ENCODE measurements at places on chromosomes 7 and 10. TPM values are rescaled to one million over a fixed set of nuclear protein-coding genes. Genes with fewer than 3 reads are reported as not detected.

DNA sequence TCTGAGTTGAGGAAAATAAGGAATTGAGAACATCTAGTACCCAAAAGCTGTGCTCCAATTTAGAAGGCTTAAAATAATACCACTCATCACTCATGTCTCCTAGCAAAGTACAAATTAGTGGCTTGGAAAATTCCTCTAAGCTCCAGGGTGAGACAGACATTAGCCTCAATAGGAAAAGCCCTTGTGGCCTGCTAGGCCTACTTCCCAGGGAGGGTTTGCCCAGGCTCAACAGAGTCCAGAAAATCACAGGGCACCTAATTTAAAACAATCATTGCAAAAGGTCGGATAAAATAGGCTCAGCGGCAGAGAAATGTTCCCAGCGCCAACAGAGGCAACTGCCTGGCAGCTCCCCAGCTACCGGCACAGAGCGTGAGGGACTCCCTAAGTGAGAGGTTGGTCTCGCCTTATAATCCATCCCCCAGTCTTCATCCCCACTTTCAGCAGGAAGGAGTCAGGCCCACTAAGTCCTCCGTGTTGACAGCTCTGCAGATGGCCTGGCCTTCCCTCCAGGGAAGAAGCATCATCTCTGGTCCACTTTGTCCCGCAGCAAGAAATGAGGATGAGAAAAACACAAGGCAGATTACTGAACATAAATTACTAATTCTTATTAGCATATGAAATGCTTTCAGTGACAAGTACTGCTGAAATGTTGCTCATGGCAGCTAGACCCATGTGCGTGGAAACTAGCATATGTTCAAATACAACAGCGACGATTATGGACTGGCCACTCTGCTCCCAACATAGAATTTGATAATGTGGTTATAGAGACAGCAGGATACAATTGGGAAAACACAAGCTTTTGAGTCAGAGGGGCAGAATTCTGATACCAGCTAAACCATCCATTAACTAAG lies 1177.7 kb upstream of the AUTS2 start:
- no peak overlapping the region for H3K4me3 ChIP-seq
- H3K27ac ChIP-seq, result no peak overlapping the region
- no peaks in the 10 kb centered on the region for H3K36me3 ChIP-seq
- no peaks in the 10 kb centered on the region for H3K4me1 ChIP-seq
- no peak for DNase-seq

GRCh38 chr7:47244692-47245091 lies 337.2 kb downstream of the TNS3 start:
- no peak for DNase-seq
- no peak overlapping the region for H3K4me3 ChIP-seq
- no peaks in the 10 kb centered on the region for H3K36me3 ChIP-seq

DNA sequence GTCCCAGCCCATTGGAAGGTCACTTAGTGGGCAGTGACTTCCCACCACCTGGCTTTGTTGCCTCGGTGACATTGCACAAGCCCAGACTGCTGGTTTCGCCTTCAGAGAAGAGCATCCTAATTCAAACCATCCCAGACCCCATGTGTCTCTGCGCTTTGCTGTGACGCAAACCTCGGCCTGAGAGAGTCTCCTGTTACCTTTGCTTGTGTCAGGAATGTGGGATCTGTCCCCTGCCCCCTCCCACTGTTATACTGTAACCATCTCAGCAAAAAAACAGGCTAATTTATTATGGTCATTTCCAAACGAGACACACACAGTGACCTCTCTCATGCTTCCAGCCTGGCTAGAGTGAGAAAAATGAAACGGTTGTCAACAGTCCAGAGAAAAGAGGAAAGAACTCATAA lies 25.0 kb upstream of the AQP1 start:
- H3K27ac ChIP-seq, result peak overlapping the region; percentile 92
- H3K36me3 ChIP-seq, result no peaks in the 10 kb centered on the region
- no peaks in the 10 kb centered on the region for H3K27me3 ChIP-seq
- peaks cover 7% of the 10 kb centered on the region for H3K4me1 ChIP-seq

DNA sequence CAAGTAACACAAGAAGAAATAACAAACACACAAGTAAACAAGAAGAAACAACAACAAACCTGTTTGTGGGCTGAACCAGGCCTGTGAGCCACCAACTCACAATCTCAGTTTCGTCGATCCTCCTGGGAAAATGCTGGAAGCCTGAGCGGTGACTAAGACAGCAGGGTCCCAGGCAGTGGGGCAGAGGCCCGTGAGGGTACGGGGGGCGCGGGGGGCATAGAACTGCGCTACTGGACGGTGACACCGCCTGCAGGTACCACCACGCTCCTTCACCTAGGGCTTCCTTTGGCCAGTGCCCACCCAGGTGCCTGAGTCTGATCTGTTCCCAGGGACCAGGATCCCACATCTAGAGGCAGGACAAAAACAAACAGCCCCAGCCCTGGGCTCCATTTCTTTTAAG lies 3.4 kb upstream of the CALN1 start:
- H3K27ac ChIP-seq, result no peak overlapping the region
- no peaks in the 10 kb centered on the region for H3K4me1 ChIP-seq
- H3K36me3 ChIP-seq, result no peaks in the 10 kb centered on the region
- no peaks in the 10 kb centered on the region for H3K27me3 ChIP-seq
- no peak overlapping the region for H3K4me3 ChIP-seq

DNA sequence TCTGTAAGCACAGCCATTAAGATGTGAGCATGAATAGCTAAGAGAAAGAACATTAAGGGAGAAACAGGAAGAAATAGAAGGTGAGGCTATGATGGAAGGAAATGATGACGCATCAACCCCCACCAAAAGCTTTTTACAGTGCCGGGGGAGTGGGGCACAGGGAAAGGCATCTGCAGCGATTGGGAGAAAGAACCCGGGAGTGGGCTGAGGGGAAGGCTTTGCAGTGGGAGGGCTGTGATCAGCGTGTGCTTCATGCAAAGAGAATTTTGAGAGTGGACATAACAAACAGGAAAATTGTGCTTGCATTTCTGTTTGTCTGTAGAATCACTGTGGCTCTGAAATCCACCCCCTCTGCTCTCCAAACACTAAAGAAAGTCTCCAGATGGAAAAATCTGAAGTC lies 250.8 kb downstream of the KCNMA1 start:
- no peak overlapping the region for H3K4me3 ChIP-seq
- H3K4me1 ChIP-seq, result peaks cover 37% of the 10 kb centered on the region
- DNase-seq, result no peak
- no peaks in the 10 kb centered on the region for H3K36me3 ChIP-seq
- H3K27me3 ChIP-seq, result no peaks in the 10 kb centered on the region

- H3K36me3 ChIP-seq, result no peaks in the 10 kb centered on the region
- H3K4me3 ChIP-seq, result no peak overlapping the region
- peak; percentile 21 for DNase-seq
Measured at GRCh38 chr10:113616244-113617074, 47.4 kb downstream of the NRAP start.

DNA sequence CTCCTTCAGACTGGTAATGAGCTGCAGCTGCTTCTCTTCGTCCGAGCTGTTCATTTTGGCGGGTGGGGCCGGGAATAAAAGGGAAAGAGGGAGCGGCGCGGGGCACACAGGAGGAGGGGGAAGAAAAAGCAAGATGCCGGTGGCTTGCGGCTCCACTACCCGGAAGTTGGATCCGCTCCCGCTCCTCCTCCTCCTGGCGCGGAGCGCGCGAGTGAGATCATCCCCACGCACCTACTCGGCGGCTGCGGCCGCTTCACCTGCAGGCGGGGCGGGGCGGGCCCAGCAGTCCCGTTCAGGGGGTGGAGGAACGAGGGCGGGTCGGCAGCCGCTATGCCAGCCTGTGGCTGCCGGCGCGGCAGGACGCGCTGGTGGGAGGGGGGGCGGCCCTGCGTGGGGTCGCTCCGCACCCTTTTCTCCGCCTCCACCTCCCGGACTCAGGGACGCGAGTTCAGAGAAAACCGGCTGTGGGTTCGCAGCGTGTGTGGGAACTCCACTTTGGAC lies at the start of gene SHTN1:
Gene SHTN1, minus strand, starts transcription at position 162 of the 501 bp plus-strand sequence. Its CDS starts 108 bp downstream, at position 54.
- peak; percentile 82 for DNase-seq
- H3K4me1 ChIP-seq, result peaks cover 7% of the 10 kb centered on the region
- peak within 1 kb of the TSS; percentile 45 for H3K27ac ChIP-seq
- no peaks in the 10 kb centered on the region for H3K36me3 ChIP-seq

DNA sequence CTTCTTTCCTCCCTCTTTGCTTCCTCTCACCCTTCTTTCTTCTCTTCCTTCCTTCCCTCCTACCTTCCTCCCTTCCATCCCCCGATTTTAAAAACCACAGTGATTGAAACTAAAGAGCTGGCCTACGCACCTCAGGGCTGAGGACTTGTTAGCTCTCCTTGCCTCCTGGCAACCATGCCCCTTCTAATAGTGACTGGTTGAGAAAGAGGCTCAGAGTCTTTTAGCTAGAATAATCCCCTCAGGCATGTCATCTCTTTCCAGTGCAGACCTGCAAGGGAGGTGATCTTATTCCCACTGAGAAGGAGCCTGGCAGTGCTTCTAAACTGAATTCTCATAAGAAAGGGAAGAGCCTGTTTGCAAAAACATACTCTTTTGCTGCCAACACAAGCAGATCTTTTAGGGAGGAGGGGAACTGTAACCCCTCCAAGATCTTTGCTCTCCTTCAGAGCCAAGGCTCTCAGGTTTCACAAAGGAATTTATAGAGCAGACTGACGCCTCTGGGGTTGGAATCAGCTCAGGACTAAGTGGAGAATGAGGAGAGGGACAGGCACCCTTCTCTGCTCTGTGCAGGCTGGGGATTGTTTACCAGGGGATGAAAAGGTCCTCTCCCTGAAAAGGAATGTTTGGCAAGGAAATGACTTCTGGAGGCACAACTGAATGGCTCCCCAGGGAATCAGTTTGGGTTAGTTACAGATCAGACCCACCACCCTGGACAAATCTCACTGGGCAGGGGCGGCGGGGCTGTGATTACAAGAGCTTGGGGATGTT lies 9.4 kb upstream of the ANKRD1 start:
- H3K27ac ChIP-seq, result peak overlapping the region; percentile 95
- peaks cover 32% of the 10 kb centered on the region for H3K4me1 ChIP-seq
- H3K27me3 ChIP-seq, result no peaks in the 10 kb centered on the region
- H3K36me3 ChIP-seq, result no peaks in the 10 kb centered on the region
- H3K4me3 ChIP-seq, result no peak overlapping the region
- DNase-seq, result no peak

GRCh38 chr7:93751421-93751820 lies 139.1 kb downstream of the TFPI2 start:
- no peaks in the 10 kb centered on the region for H3K36me3 ChIP-seq
- no peak for DNase-seq
- H3K27me3 ChIP-seq, result no peaks in the 10 kb centered on the region
- no peak overlapping the region for H3K4me3 ChIP-seq

DNA sequence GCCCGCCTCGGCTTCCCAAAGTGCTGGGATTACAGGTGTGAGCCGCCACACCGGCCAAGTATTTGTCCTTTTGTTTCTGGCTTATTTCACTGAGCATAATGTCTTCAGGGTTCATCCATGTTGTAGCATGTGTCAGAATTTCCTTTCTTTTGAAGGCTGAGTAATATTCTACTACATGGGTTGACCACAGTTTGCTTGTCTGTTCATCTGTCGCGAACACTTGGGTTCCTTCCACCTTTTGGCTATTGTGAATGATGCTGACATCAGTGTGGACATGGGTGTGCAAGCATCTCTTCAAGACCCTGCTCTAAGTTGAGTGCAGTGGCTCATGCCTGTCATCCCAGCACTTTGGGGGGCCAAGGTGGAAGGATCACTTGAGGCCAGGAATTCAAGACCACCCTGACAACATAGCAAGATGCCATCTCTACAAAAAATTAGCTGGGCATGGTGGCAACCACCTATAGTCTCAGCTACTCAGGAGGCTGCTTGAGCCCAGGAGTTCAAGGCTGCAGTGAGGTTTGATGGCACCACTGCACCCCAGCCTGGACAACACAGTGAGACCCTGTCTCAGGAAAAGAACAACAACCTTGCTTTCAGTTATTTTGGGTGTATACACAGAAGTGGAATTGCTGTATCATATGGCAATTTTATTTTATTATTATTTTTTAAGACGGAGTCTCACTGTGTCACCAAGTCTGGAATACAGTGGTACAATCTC lies 17.0 kb downstream of the CHST12 start:
- H3K4me3 ChIP-seq, result no peak overlapping the region
- H3K27ac ChIP-seq, result no peak overlapping the region
- H3K4me1 ChIP-seq, result no peaks in the 10 kb centered on the region
- DNase-seq, result no peak

DNA sequence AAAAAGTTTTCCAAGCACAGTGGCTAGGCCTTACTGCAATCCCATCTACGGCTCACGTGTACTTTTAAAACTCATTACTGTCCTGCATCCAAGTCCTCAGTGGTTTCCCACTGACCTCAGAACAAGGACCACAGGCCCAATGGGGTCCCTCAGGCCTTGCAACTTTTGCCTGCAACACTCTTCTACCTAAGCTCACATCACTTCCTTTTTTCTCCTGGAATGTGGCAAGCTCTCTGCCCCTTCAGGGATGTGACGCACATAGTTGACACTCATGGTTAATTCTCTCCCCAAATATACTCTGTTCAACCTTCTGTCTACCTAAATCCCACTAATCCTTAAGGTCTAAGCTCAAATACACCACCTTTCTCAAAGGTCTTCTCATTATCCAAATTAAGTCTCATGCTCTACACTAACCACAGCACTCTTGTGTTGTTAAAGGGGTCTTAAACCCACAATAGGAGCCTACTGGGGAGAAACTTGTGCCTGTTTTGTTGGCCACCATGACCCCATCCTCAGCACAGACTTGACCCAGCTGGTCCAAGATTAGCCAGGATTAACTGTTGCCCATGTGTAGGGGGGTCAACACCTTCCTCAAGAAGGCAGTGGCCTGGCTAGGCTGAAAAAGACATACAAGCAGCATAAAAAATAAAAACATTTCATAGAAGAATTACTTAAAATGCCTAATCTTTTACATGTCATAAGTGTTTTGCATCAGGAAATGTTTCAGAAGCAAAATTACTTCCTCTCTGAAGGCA lies 15.2 kb downstream of the HNRNPF start:
- H3K4me1 ChIP-seq, result peaks cover 18% of the 10 kb centered on the region
- no peak overlapping the region for H3K27ac ChIP-seq
- no peaks in the 10 kb centered on the region for H3K27me3 ChIP-seq
- H3K36me3 ChIP-seq, result peaks cover 52% of the 10 kb centered on the region
- no peak for DNase-seq
- no peak overlapping the region for H3K4me3 ChIP-seq

DNA sequence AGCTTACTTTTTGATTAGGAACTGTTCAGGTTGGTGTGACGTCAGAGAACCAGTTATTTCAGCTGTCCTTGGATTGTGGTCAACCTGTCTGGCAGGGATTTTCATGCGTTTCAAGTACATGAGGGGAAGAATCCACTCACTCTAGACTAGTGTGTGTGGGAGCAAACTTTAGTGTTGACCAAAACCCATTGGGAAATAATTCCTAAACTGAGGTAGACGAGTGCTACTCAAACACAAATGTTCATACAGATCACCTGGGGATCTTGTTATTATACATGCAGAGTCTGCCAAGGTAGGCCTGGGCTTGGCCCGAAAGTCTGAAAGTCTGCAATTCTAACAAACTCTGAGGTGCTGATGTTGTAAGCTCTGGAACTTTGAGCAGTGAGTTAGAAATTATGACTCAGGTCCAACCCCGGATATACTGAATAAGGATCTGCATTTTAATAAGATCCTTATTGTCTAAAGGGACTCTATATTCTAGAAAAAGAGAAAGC lies 111.1 kb upstream of the CREB5 start:
- H3K36me3 ChIP-seq, result no peaks in the 10 kb centered on the region
- no peak overlapping the region for H3K4me3 ChIP-seq
- peaks cover 5% of the 10 kb centered on the region for H3K27me3 ChIP-seq
- H3K27ac ChIP-seq, result no peak overlapping the region
- no peak for DNase-seq

CELF2 gene
- 0.08 TPM for polyA plus RNA-seq

FAM107B gene
- polyA plus RNA-seq, result 1.3 TPM

GDF2 gene
- not detected for polyA plus RNA-seq

COBL gene
- not detected for polyA plus RNA-seq

ENKUR gene
- 0.06 TPM for polyA plus RNA-seq

FHIP2A gene
- polyA plus RNA-seq, result 9.1 TPM

TBXAS1 gene
- polyA plus RNA-seq, result 4.4 TPM
